ENCODE measurements at places on chromosomes 11 and 22.

- no peak for DNase-seq
Observed at GRCh38 chr11:106399076-106399511, 321.6 kb downstream of the AASDHPPT start.

DNA sequence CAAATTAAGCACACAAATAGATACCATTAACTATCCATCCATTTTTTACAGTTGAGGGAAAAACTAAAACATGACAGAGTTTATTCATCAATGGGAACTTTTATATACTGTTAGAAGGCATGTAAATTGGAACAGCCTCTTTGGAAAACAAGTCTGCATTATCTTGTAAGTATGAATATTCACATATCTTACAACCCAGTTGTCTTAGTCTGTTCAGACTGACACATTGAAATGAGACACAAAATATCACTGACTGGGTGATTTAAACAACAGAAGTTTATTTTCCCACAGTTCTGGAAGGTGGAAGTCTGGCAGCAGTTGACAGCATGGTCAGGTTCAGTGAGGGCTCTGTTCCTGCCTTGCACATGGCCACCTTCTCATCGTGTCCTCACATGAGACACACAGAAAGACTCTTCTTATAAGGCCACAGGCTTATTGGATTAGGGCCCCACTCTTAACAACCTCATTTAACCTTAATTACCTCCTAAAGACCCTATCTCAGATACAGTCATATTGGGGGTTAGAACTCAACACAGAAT lies 5.4 kb upstream of the EIF3F start:
- DNase-seq = no peak

- no peak for DNase-seq
Observed at GRCh38 chr11:2711161-2711560, 11.4 kb upstream of the KCNQ1OT1 start.

GRCh38 chr22:25883482-25884033 lies 141.6 kb downstream of the MYO18B start:
- DNase-seq = no peak

- DNase-seq = no peak
Observed at GRCh38 chr22:32336771-32337424, 20.8 kb upstream of the RFPL3 start.

GRCh38 chr22:18905540-18906409 lies at the start of gene DGCR6:
TSS of gene DGCR6 (plus strand) at chr22:18906320. CDS start at chr22:18906375, 55 bp downstream.
- DNase-seq = no peak

DNA sequence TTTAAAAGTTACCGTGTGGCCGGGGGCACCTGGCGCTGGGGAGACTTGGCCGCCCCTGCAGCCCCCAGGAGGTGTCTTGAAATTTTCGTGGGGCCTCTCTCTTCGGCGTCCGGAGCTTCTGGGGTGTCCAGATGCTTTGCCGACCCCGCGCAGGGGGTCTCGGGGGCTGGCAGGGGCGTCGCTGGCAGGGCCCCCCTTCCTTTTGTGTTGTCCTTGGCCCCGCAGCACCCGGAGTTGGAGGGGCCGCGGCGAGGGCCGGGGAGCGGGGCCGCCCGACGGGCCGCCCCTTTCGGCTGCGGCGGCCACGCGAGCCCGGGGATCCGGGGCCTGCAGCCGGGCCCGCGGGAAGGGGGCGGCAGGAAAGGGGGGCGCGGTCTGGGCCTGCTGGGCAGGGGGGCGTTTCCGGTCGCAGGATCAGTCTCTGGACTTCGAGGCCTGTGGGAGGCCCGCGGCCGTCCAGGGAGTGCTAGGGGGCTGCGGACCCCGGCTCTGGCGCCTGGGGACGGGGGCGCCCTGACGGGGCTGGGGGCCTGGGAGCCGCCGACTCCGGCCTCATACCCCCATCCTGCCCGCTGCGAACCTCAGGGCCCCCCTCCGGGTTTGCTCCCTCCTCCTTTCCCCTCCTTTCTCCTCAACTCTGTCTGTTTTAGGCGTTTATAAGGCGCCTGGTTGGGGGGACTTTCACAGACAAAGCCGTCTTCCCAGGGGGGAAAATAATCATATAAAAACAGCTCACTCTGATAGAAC lies 869 bp downstream of the ZC3H7B start:
- DNase-seq = peak; percentile 15

DNA sequence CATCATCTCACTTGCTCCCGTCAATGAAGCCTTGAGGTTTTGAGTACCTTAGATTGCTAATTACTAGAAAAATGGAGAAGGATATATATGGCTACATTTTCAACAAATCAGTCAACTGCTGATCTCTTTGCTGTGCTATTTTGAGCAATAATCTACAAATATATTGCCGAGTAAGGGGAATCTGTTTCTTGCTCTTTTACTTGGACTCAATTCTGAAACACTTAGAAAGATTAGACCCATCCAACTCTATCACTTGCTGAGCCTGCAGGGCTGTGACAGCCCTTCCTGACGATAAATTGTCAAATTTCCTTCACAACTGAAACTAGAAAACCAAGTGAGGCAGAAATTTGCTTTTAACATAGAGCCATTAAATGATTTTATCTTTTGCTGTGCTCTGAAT lies 16.9 kb downstream of the FEZ1 start:
- no peak for DNase-seq

DNA sequence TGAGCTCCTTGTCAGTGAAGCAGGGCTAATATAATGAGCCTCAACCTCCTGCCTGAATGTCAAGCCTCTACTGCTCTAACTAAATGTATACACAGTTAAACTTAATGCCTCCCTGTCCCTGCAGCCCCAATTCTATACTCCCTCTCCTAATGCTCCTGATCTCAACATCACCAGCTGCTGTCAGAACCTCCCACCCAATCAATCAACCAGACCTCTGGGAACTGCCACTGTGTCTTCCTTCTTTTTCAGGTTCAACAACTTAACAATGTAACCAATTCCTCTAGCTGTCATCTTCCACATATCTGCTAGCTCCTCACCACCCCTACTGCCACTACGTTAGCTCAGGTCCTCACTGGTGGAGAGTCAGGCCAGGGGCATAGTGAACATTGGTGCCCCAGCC lies 339.8 kb upstream of the NARS2 start:
- DNase-seq = no peak

- DNase-seq = no peak
Observed at GRCh38 chr11:31877863-31878262, 66.7 kb upstream of the PAX6 start.

- DNase-seq = no peak
Observed at GRCh38 chr11:117881217-117881616, 4.8 kb upstream of the FXYD6 start.

DNA sequence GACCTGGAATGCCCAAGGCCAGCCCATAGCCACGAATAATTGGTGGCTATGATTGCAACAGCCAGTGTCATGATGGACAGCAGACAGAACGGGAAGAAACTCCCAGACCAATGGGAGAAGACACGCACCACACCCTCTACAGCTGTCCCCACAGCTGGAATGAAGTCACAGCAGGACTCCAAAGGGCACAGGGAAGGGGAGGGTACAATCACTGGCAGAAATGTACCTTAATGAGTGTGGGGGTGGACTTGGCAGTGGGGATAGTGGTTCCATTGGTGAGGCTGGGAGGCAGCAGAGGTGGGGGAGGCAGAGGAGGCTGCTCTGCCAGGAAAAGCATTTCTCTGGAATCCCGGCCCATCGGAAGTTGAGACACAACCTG lies 52.9 kb downstream of the SGSM3 start:
- DNase-seq = no peak

GRCh38 chr11:129747071-129747470 lies 68.6 kb upstream of the TMEM45B start:
- no peak for DNase-seq

- DNase-seq = no peak
Observed at GRCh38 chr22:49753276-49753890, 74.3 kb downstream of the BRD1 start.

GRCh38 chr11:115112754-115113153 lies 391.5 kb downstream of the CADM1 start:
- DNase-seq = no peak

GRCh38 chr11:122852074-122852795 lies 13.9 kb downstream of the CRTAM start:
- peak; percentile 24 for DNase-seq

DNA sequence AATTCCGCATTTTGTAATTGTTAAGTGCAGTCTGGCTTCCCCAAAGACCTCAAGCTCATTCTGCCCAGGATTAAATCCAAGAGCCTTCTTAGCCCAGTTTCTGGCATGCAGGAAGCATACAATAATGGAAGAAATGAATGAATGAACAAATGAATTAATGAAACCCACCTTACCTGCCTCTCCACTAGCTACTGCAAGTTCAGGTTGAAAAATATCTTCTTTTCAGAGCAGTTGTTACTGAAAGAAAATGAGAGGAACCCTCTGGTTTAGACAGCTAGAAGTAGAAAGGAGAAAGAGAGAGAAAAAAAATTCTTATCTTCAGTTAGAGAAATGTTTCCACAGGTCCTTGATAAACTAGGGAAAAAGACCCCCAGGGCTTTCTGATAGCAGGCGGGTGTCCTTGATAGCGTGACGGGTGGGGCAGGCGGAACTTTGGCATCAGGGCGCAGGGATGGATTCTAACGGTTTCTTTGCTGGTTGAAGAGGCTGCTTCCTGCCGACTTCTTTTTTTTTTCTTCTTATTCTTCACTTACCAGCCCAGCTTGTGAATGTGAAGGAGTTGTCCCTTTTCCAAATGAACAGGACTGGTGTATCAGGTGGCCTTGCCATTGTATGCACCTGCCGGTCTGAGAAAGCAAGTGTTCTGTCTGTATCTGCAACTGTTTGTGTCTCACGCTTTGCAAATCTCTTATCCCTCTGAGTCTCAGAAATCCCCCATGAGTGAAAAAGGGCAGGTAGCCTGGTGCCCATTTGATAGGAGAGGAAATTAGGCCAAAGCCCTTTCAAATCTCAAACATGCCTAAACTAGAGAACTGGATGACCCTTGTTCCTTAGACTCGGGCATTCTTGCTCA lies 10.0 kb downstream of the LMO2 start:
- DNase-seq = no peak

DNA sequence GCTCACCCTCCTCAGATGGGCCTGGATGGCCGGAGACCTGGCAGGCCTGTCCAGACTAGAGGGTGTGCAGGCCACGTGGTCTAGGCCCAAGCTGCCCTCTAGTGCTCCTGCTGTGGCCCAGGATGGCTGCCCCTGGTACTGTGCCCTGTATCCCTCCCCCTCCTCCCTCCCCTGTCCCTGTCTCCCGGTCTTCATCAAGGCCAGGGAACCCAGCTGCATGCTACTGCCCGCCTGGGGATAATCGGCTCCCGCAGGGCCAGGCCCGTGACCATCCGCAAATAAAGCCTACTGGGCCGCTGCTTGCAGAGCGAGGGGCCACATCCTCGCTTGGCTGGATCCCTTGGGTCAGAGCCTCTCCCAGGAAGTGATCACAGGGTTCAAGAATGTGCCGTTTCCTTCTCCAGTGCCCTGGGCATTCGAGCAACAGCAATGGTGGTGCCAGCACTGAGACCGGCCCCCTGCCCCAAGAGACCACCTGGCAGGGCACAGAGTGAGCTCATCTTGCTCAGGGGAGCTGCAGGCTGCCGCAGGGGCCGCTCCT lies 51.1 kb downstream of the WNT7B start:
- no peak for DNase-seq

DNA sequence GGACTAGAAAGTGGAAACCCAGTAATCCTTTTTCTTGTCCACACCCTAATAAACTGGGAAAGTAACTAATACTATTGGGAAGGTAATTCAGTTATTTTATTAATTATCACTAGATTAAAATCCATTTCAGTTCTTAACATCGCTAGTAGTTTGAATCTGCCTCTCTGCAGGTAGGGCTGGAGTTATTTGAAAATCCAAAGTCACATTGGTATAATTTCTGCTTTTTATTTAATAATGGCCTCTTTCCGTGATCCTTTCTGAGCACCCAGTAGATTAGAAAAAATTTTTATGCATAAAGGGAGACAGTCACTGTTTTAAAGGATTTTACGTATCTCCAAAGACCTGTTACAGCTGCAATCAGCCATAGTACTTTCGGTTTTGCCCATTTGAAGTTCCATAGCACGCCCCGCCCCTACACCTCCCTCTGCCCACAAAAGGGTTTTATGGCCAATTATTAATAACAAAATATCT lies 605 bp upstream of the COPB1 start:
- peak; percentile 66 for DNase-seq

- DNase-seq = no peak
Observed at GRCh38 chr11:68763181-68763721, 11.9 kb upstream of the TESMIN start.

DNA sequence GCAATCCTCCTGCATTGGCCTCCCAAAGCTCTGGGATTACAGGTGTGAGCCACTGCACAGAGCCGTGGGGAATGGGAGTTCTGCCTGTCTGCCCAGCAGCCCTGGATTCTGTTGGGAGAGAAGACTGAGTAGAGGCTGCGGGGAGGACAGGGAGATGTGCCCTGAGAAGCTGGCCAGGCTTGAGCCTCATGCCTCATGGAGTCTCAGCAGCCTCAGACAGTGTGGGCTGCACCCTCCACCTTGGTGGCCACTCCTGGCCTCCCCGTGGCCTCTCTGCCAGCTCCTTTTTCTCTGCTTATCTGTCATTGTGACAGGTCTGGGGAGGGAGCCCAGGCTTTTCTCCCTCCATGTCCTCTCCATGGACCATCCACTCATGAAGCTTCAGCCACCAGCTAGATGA lies 43.2 kb downstream of the DKK3 start:
- DNase-seq = no peak

DNA sequence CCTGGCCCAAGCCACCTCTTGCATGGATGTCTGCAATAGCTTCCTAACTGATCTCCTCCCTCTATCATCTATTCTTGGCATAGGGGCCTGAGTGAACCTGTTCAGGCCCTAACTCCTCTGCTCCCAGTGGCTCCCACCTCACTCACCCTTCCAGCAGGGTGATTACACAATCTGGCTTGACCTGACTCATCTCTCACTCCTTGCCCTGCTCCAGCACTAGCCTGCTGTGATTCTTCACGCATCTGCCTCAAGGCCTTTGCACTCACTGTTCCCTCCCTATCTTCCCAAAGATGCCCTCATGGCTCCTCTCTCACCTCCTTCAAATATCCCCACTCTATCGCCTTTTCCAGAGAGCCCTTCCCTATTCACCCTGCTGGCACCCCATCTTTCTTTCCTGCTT lies 10.5 kb downstream of the SCN4B start:
- DNase-seq = no peak

DNA sequence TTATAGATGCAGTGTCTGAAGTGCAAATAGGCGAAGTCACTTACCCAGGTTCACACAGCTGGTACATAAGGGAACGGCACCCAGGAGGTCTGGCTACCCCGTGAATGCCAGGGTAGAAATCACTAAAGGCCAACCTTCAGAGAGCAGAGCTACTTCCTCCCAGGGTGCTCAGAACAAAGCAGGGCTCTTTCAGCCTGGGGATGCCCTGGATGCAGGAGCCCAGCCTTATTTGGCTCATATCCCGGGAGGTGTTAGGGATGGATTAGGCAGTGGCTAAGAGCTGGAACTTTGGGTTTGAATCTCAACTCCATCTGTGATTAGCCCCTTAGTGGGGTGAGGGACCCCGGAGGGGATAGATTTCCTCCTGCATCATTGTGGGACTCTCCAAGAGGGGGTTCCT lies 33.1 kb upstream of the ASPHD2 start:
- no peak for DNase-seq

- no peak for DNase-seq
Observed at GRCh38 chr11:119121811-119122124, 388 bp downstream of the HINFP start.

- no peak for DNase-seq
Observed at GRCh38 chr22:19535001-19535400, 10.8 kb upstream of the CLDN5 start.

Measured in naive thymus-derived CD8-positive, alpha-beta T cell (primary cell).